ENCODE measurements at places on chromosomes 5 and 9.
A peak's percentile ranks its signal among the peaks of the same experiment; 100 is the strongest.

- peak; percentile 98 for DNase-seq
Measured at GRCh38 chr5:157390551-157391297, 69.3 kb upstream of the NIPAL4 start.

GRCh38 chr9:116816484-116816883 lies 129.4 kb downstream of the TRIM32 start:
- peak; percentile 13 for DNase-seq

DNA sequence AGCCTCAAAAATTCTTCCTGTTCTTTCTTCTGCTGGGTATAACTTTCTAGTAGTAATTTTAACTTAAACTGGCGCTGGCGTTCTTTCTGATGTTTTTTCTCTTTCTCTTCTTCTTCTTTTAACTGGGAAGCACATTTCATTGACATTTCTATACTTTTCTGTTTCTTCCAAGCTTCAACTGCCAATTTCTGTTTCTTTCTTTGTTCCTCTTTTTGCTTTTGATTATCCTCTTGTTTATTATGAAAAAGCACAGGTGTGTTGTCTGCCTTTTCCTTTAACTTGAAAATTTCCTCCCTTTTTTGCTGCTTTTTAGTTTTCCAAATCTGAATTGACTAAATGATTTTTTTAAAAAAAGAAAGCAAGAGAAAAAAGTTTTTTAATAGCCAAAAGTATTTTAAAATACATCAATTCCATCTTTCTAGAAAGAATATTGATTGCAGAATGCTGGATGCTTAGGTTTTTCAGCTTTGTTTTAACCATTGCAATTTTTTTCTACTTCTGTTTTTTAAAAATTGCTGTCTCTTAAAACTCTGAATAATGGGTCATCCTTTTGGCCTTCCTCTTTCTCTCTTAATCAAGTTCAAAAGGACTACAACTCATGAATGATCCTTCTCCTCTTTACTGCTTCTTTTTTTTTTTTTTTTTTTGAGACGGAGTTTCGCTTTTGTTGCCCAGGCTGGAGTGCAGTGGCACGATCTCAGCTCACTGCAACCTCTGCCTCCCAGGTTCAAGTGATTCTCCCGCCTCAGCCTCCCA lies 8.8 kb upstream of the PGGT1B start:
- DNase-seq, result no peak

GRCh38 chr9:111386386-111386785 lies 56.4 kb upstream of the OR2K2 start:
- DNase-seq, result no peak

- peak; percentile 27 for DNase-seq
Measured at GRCh38 chr5:74765201-74765600, 1.7 kb downstream of the GFM2 start.

DNA sequence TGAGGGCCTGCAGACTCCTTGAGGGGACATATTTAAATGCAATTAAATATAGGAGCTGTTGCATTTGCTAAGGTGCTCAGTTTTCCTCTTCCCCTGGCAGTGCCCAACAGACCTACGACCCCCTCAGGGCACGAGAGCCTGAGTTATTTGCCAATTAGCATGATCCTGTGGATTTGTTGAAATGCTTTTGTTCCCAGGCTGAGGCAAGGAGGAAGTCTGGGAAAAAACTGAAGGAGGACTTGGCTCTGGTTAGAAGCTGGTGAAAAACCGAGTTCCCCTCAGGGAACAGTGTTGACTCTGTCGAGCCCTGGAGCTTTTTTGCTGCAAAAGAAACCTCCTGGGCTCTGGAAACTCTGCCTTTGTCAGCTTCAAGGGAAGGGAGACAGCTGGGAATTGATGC lies 103.6 kb upstream of the SHB start:
- no peak for DNase-seq

- peak; percentile 96 for DNase-seq
Measured at GRCh38 chr9:7320139-7320538, 479.4 kb downstream of the DMAC1 start.

DNA sequence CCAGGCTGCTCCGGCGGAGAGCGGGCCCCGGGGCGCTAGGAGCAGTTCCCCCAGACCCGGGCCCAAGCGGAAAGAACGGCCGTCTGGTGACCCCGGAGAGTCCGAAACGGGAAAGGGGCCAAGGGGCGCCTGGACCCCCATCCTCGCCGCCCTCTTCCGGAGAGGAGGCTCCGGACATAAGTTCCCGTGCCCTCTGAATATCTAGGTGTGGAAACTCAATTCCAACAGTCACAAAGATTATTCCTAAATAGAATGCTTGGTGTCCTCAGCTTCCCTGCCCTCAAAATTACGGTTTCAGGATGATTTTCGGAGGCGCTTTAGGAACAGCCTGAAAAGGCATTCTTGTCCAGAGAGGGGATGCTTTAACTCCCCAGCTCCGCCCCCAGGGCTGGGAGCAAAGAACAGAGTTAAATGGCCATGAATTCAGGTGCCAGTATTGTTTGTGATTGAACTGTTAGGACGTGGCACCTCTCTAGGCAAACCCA lies 681 bp upstream of the LHFPL2 start:
- DNase-seq, result no peak

DNA sequence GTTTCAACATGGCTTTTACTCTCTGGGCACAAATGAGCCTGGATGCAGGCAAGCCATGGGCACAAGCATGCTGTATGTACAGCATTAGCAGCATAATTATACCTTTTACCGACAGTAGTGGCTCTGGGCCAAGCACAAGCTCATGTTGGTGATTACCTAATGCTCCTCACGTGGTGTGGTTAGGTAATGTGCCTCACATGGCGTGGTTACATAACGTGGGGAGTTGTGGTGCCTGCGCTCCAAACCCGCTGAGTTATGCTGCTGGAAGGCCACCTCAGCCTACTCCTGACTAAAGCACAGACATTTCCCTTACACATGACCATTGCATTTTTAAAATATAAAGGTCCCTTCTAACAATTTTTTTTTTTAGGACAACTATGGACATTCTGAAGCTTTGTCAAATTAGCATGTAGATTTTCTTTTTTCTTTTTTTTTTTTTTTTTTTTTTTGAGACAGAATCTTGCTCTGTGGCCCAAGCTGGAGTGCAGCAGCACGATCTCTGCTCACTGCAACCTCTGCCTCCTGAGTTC lies 794.0 kb downstream of the EFNA5 start:
- no peak for DNase-seq

DNA sequence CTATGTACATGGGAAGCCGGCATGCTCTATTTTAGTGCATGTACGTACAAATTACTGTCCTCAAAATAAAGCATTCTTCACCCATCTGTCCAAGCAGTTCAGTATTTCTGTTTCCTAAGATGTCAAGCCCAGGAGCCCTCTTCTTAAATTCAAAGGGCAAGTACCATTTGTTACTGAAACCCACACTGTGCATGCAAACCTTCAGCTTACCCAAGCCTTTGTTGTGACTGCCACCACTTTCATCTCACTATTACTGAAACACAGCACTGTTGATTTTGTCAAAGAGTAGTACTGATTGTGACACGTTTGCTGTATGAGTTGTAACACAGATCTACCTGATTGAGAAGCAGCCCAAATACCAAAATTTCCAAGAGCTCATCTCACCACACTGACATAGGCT lies 390.4 kb upstream of the IZUMO3 start:
- no peak for DNase-seq

- no peak for DNase-seq
Measured at GRCh38 chr5:102216678-102217077, 79.4 kb downstream of the SLCO4C1 start.

DNA sequence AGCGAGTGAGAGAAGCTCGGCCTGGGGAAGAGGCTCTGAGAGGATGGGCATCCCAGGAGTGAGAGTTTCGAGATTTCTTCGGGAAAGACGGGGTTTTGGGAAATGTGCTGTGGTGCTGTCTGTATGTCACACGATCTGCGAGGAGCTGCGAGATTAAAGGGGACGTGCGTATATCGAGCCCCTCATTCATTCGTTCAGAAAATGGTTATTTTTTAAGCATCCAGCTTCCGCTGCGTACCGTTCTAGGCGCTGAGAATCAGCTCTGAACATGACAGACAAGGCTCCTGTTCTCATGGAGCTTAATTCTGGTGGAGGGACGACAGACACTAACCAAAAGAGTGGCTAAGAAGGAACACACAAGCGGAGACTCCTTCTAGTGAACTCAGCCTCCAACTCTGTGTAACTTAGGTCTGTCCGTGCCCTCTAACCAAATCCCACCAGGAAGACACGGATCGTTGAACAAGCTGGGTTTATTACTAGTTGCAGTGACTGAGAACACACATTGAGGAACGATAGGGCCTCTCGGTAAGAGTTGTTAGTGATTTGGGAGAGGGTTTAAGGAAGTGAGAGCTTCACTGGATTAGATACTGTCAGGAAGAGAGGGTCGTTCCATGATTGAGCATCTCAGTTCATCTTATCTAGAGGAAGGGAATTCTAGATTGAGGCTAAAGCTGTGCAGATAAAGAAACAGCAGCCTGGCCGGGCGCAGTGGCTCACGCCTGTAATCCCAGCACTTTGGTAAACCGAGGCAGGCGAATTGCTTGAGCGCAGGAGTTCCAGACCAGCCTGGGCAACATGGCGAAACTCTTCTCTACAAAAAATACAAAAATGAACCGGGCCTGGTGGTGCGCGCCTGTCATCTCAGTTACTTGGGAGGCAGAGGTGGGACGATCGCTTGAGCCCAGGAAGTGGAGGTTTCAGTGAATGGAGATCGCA lies 1.0 kb upstream of the FBXW11 start:
- DNase-seq, result peak; percentile 28

- no peak for DNase-seq
Measured at GRCh38 chr5:93034621-93035590, 546.1 kb downstream of the NR2F1-AS1 start.

- no peak for DNase-seq
Measured at GRCh38 chr5:172569861-172570558, 71.1 kb upstream of the NEURL1B start.

DNA sequence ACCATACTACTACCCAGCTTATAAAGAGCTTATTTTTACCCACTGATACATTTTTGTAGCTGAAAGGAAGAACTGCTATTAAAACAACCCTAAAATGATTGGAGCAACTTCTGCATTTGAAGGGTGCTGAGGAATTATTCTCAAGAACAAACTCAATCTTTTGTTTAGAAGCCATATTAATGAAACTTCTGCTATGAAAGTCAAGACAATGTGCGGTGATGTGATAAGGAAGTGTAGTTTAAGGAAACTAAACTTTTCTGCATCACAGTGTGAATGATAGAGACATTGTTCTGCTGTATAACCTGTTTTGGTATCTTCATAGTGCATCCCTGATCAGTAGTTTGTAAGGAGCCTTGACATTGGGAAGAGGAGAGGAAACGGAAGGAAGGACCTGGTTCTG lies 408.5 kb downstream of the TMEM38B start:
- DNase-seq, result no peak

DNA sequence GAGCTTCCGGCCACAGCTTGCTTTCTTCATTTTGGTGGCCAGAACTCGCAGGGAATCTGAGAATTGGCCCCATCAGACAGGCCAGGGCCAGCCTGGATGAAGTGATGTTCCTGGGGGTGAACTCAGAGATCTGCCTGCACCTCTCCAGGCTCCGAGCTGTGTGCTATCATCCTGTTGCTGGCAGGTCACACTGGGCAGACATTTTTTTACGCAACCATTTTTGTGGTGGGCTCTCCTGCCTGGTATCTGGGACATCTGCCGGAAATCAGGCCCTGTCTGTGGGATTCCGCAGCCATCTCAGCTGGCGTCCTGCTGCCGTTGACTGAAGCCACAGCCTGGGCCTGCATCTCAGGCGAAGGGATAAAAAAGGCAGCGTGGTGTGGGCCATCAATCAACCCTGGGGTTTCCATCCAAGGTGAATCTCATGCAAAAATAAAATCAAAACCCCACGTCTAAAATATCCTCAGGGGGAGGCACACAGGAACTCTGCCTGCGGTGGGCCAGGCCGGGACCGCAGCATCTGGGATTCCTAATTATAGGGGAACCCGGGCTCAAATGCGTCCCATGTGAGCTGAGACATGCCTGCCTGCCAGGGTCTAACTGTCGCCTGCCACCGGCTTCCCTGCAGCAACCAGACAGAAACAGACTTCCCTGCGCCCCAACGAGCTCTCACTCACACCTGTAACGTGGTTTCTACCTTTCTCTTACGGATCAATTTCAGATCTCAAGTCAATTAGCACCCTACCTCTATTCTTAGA lies 174.3 kb downstream of the SYK start:
- DNase-seq, result no peak

- DNase-seq, result no peak
Measured at GRCh38 chr5:33688066-33688465, 203.7 kb downstream of the ADAMTS12 start.

- no peak for DNase-seq
Measured at GRCh38 chr9:3296536-3296935, 229.3 kb downstream of the RFX3 start.

- DNase-seq, result no peak
Measured at GRCh38 chr9:93305497-93306020, 121.6 kb downstream of the WNK2 start.

- DNase-seq, result peak; percentile 56
Measured at GRCh38 chr9:69030851-69031645, 4.5 kb upstream of the FXN start.

- DNase-seq, result no peak
Measured at GRCh38 chr9:126366366-126367011, 39.9 kb downstream of the MVB12B start.

DNA sequence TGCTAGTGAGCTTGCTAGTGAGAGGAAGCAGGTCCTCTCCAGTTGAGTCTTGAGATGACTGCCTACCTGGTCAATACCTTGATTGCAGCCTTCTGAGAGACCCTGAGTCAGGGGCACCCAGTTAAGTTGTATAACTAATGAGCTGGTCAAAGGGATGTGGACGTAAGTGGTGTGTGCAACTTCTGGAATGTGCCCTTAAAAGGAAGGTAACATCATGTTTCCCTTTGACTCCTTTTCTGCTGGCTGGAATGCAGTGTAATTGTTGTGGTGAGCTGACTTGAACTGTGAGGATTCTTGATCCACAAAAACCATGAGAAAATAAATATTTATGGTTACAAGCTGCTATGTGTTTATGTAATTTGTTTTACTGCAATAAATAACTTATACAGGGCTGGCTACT lies 2.4 kb upstream of the SNX2 start:
- DNase-seq, result peak; percentile 33

GRCh38 chr5:93343570-93343969 lies 237.4 kb downstream of the NR2F1-AS1 start:
- DNase-seq, result no peak

- DNase-seq, result no peak
Measured at GRCh38 chr5:73464016-73464745, 15.6 kb upstream of the FOXD1 start.

- peak; percentile 33 for DNase-seq
Measured at GRCh38 chr9:16413509-16414016, 456.9 kb downstream of the BNC2 start.

- DNase-seq, result no peak
Measured at GRCh38 chr5:51201024-51201423, 182.2 kb upstream of the ISL1 start.

GRCh38 chr5:132054031-132054696 lies 6.3 kb upstream of the IL3 start:
- no peak for DNase-seq

- no peak for DNase-seq
Measured at GRCh38 chr5:145855763-145856267, 17.0 kb downstream of the GRXCR2 start.

All from bronchial epithelial cell (primary cell).